ENCODE measurements at places on chromosomes 7 and 10.

DNA sequence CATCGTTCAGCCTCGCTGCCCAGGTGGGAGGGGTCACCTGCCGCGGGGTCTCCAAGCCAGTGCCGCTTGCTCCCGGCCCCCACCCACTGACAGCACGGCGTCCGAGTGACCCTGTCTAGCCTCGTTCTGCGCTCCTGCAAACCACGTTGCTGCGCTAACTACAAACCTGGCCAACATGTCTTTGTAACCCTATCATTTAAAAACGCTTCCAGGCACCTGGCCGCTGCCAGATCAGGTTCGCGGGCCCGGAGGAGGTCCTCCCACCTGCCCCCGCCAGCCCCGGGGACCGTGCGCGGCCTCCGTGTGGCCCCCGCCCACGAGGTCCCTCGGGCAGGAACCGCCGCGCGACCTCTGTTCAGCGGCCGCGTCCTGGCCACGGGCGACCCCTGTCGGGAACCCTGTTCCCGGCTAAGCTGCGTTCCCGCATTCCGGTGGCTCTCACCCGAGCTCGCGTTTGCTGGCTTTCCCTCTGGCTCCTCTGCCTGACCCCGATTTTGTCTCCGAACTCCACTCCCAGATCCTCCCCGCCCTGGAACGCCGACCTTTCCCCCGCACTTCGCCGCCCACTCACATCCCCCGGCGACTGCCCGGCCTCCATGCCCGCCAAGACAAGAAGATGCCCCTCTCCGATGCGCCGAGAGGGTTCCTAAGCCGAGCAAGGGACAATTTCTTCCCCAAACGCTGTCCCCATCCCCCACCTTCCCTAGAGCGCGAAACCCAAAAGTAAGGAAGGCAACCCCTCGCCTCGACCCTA, 2.4 kb downstream of the SFMBT2 start:
- peak; percentile 38 for DNase-seq

GRCh38 chr10:119203006-119203405, 4.4 kb upstream of the GRK5 start:
- no peak for DNase-seq

DNA sequence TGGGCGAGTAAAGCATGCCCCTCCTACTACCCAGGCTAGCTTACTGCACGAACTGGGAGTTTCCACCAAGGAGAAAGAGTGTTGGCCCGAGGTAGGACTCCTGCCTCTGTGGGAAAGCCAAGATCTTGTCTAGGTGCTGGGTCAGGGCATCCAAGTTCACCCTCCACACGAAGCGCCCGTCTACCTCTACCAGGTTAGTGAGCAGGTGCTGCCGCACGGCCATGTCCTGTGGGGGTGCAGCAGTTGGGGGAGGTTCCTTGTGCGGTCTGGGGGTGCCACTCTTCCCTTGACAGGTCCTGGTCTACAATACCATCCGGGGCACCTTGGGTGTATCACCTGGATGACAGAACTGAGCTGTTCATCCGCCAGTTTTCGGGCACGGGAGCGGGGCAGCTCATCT, 1.7 kb downstream of the ABHD11 start:
- DNase-seq: no peak

DNA sequence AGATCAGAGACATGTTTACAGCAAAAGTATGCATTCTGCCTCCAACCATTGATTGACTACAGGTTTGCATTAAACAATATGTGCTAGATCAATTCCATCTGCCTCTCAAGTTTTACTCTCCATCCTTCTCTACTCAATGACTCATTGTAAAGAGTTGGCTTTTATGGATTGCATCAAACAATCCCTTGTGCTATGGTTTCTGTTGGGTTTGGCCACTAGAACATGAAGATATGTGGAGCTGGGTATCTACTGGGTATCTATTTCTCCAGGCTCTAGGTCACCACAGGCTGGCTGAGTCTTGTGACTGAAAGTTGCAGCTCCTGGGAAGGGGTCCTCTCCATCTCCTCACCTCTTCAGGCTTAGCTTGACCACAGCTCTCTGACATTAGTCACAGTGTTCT, 204.7 kb downstream of the DGKI start:
- DNase-seq: no peak

DNA sequence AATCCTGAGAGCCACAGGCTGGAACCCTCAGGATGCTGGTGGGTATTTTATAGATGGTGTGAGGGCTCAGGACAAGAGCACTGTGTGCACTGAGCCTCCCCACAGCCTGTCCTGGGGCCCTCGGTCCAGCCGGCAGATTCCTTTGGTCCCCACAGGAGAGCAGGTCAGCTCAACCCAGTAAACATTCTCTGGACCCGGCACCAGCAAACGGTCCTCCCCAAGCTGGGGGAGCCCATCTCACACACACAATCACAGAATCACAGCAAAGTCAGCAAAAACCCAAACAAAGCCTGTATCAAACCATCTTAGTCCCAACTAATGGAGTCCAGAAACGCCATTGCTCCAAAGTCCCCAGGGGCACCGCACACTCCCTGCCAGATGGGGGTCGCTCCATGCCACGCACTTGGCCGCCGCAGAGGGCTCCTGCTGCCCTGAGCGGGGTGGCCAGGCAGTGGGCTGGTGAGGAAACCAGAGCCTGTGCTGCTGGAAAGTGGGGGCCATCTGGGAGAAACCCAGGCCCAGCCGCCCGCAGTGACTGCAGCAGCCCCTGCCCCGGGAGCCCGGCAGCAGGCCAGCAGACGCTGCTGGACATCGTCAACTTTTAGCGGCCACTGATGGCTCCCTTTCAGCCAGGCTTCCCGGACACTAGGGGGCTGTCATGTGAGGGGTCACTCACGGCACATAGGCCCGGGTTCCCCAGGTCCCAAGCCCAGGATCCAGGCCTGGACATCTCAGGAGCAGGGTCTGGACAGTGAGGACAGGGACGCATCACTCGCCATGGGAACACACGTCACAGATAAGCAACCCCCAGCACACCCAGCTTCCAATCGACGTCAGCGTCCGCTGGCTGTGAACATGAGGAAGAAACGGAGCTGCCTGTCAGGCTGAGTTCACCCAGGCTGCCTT, 52.6 kb downstream of the DPYSL4 start:
- DNase-seq: no peak

DNA sequence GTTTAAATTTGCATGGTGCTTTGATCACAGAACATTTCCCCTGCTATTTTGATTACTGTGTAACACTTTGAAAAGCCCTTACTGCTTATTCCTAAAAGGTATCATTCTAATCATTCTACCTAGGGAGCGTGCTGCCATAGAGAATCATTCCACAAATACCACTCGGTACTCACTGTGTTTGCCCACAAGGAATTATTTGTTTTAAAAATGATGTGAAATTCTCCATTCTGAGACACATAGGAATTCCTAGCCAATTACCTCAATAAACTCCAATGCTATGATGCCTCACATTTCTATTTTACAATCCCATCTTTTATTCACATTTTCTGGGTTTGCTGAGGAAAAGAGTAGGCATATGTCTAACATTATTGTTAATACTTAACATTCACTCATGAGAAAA, 16.2 kb upstream of the TES start:
- no peak for DNase-seq

GRCh38 chr7:55970561-55970960, 6.2 kb downstream of the NIPSNAP2 start:
- no peak for DNase-seq

- DNase-seq: no peak
Observed at GRCh38 chr10:73506074-73506473, 10.2 kb upstream of the PPP3CB start.

DNA sequence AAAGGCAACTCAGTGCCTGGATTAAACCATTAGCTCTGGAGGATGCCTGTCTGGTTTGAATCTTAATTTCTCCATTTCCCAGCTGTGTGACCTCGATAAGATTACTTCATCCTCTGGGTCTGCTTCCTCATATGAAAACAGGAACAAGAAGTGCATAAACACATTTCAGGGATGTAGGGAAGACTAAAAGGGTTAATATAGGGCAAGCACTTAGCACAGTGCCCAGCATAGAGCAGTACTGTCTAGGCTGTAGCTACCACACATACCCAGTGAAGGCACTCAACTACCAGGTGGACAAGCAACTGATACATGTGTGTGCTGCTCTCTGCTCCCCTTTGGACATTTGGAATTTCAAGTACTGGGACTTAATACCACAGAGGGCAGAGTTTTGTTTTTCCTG, 85.4 kb downstream of the KCNMA1 start:
- no peak for DNase-seq

DNA sequence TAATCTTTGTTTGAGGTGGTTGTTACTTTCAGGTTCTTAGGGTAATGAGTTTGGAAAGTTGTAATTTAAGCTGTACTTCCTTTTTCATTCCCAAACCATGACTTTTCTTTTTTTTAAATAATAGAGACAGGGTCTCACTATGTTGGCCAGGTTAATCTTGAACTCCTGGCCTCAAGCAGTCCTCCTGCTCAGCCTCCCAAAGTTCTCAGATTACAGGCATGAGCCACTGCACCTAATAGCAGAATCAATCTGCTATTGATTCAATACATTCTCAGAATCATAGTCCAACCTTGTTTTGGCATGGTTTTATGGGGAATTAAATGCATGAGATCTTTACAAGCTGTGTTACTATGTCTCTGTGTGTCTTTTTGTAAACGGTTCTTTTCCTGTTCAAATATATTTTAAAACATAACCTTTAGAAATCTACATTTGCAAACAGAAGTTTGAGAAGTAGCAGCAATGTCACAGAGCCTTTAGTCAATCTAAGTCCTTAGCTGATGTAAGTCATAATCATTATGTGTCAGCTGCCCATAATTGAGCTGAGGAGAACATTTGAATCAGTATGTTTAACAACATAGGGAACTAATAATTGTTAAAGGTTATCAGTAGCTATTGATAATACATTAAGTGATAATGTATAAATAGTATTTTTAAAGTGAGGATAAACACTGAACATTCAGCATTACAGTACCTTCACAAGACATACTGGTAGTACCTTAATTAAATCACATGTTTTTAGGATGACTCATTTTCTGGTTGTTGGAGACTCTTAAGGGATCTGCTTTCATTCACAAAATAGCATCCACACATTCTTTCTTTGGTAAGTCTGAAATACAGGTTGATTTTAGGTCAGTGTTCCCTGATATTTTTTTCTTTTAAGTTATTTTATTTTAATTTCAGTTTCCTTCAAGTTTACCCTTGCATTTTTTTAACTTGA, 8.8 kb downstream of the INPP5F start:
- no peak for DNase-seq

DNA sequence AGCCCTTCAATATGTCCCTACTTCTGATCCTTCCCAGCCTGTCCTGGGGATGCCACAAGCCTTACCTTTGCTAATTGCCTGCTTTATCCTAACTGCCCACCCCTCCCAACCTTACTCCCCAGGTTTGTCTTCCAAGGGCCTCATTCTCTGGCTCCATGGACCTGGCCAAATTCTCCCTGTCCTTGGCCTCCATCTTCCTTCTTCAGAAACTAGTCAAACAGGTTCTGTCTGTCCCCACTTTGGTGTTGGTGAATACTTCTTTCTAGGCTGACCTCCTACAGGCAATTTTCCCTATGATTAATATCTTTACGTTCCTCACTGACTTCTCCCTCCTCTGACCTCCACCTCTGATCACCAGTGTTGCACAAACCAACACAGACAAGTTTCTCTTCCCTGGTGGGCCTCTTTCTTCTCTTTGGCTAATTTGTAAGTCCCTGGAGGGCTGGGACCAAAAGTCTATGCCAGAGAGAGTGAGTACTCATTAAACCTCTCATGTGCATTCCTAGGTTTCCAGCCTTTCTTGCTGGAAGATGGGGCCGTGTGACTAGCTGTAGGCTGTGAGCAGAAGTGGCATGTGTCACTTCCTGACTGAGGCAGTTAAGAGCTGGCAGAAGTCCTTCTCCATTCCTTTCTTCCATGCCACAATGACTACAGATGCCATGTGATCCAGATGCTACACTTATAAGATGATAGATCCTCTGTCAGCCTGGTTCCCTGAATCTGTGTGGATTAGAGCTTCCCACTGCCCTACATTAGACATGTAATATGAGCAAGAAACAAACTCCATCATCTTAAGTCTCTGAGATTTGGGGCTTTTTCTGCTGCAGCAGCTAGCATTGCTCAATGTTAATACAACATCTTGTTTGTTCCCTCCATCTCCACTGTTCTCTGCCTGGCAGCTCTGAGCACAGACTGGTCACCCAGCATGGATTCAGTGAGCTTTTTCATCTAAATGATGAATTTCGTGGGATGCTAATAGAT, 382.7 kb downstream of the RPS24 start:
- DNase-seq: no peak

GRCh38 chr10:58747687-58748086, 235.0 kb downstream of the BICC1 start:
- no peak for DNase-seq

GRCh38 chr10:52961323-52961722, 188.7 kb upstream of the MBL2 start:
- DNase-seq: no peak

GRCh38 chr7:131076711-131077181, 250.9 kb upstream of the MKLN1 start:
- no peak for DNase-seq

Measured in stimulated activated naive CD4-positive, alpha-beta T cell treated with Interleukin-2 at 50 U/mL for 16 hours (primary cell).